ENCODE measurements at places on chromosomes 3 and 15.

GRCh38 chr3:105809208-105809888 lies 59.5 kb downstream of the CBLB start:
- no peak for DNase-seq

DNA sequence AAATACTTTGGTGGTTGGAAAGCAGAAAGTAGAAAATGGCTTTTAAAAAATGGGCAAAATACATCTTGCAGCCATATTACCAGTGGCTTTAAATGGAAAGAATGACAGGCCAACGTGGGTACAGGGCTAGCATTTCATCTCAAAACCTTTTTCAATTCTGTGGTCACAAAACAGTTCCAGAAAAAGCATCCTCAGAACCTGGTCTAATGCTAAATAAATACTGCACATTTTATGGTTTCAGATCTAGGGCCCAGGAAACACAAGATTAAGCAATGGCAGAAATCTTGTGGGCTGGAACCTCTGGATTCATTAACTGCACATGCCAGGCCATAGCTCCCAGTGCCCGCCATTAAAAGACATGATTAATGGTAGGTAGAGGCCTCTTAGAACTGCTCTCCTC lies 470.2 kb upstream of the RASGRP1 start:
- no peak for DNase-seq

DNA sequence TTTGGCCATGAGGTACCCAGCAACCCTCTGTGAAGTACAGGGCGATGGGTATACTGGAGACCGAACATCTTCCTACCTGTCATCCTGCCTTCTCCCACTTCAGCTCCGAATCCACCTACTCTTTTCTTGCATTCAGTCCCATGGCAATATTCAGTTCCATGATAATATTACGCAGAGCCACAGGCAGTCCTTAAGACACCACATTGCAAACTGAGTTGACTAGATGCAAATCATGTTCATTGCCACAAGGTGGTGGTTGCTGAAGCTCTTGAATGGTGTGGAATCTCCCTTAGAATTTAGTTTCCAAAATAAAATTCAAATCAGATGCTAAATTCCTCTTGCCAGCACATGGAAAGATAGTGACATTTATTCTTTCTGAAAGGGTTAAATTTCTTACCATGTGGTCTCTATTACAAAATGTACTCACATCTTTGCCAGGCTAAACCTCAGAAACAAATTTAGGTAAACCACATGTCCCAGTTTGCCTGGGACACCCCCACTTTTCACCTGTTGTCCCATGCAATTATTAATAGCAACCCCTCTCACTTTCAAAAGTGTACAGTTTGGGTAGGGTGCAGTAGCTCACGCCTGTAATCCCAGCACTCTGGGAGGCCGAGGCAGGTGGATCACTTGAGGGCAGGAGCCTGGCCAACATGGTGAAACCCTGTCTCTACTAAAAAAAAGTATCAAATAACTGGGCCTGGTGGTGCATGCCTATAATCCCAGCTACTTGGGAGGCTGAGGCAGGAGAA lies 1.7 kb upstream of the NME9 start:
- no peak for DNase-seq

DNA sequence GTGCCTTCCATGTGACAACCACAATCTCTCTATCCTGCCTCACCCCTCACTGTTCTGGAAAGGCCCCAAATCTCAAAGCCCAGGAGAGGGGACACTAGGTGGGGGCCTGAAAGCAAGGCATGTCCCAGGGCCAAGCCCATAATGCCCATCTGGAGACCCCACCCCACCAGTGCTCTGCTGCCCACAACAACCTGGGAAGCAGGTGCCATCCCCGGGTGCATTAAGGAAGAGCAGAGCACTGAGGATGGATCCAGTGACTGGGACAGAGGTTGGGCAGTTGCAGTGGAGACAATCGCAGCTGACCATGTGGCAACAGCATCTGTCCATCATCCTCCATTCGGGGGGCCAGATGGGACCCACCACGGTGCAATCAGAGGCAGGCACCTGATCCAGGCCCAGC lies 106.2 kb upstream of the PRR20G start:
- no peak for DNase-seq

- DNase-seq, result no peak
Observed at GRCh38 chr3:1171320-1171719, 78.5 kb downstream of the CNTN6 start.

- no peak for DNase-seq
Observed at GRCh38 chr15:37903919-37904625, 30.4 kb upstream of the TMCO5A start.

DNA sequence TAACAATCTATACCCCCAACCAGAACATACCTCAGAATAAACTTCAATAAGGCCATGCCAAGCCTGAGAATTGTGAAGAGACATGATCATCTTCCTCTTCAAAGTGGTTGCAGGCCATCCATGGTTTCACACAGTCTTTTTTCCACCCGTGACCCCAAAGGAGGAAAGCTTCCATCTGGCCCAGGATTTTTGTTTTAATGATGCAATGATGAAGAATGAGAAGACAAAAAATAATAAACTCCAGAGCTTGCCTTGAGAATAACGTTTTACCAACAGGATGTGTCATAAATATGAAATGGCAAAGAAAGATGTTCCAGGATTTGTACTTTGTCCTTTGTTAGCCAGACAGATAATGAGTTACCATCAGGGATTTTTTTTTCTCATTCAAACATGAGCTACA lies 201.9 kb downstream of the WNT5A start:
- DNase-seq, result no peak

DNA sequence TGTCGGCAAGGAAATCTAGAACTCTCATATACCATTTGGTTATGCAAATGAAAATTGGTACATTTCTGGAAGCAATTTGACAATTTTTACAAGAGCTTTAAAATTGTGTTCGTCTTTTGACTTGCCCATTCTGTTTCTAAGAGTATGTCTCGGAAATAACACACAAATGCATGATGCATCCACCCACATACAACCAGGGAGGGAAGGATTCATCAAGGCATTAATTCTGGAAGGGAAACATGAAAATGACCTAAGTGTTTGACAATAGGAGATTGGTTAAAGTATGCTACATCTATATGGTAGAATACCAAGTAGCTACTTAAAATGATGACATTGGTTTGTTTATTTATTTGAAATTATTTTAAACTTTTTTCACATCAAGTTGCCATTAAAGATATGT lies 58.6 kb downstream of the PIAS1 start:
- DNase-seq, result no peak
